ENCODE measurements at places on chromosomes 16 and 17. TPM values are rescaled to one million over a fixed set of nuclear protein-coding genes. Genes with fewer than 3 reads are reported as not detected.

Gene TMEM94
- 96.7 TPM for total RNA-seq

Gene ZG16B
- total RNA-seq, result not detected

Gene APOBR
- total RNA-seq, result 1.1 TPM

Gene TM4SF5
- not detected for total RNA-seq

DNA sequence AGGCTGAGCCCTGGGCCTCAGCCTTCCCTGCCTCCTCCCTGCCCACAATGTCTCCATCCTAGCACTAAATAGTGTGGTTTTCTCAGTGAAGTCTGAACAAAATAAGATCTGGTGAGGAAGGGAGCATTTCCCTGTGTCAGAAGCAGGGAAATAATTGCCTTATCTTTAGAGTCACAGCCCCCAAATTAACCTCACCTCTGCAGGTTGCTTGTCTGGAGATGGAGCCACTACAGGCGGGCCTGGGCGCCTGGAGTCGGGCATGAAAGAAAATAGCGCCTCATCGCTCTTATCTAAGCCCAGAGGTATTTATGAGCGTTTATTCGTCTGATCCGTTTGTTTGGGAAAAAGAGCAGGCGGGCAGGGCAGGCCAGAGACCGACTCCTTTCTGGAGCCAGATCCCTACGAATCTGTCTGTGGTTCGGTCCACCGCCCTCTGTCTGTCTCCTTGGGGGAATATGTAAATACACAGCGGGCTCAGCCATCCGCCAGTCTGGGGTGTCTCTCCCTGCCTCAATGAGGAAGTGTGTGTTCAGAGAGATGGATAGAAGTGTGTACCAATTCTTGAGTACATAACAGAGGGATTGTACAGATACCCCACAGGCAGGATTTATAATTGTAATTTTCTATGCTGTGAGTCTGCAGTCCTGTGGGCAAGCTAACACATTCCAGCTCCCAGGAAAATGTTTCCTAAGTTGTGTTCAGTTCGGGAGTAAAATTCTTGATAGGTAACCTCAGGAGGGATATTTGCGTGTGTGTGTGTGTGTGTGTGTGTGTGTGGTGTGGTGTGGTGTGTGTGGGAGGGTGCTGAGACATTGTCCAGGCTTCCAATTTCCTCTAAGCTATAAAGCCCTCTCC is 4.3 kb downstream of the HOXB6 start:
- H3K27me3 ChIP-seq, result peaks cover 79% of the 10 kb centered on the region
- no peak for DNase-seq
- H3K36me3 ChIP-seq, result no peaks in the 10 kb centered on the region

DNA sequence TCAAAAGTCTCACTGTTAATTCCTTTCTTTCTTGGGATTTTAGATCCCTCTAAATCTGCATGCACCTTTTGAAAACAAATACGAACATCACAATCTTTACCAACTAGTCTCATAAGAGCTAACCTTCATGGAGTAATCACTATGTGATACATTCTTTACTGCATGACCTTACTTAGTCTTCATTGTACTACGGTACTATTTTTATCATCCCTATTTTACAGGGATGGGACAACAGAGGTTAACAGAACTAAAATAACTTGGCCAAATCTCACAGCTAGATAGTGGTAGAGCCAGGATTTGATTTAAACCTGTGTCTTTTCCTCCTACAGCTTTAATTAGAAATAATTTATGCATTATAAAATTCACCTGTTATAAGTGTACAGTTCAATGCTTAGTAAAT is 32.9 kb upstream of the TAOK1 start:
- no peak overlapping the region for H3K4me3 ChIP-seq
- no peaks in the 10 kb centered on the region for H3K4me1 ChIP-seq
- no peak for DNase-seq
- H3K36me3 ChIP-seq, result no peaks in the 10 kb centered on the region
- no peaks in the 10 kb centered on the region for H3K27me3 ChIP-seq

- peaks cover 9% of the 10 kb centered on the region for H3K4me1 ChIP-seq
- H3K4me3 ChIP-seq, result no peak overlapping the region
- H3K36me3 ChIP-seq, result peaks cover 7% of the 10 kb centered on the region
- no peak overlapping the region for H3K27ac ChIP-seq
Observed at GRCh38 chr17:64061178-64061898, 40.9 kb upstream of the ICAM2 start.
